Natural killer cell (primary cell): ENCODE measurements at places on chromosomes 2 and 18. TPM values are rescaled to one million over a fixed set of nuclear protein-coding genes. Genes with fewer than 3 reads are reported as not detected.

GRCh38 chr18:55544014-55544413, 44.0 kb downstream of the TCF4 start:
- no peak overlapping the region for H3K27ac ChIP-seq
- DNase-seq: no peak
- no peaks in the 10 kb centered on the region for H3K36me3 ChIP-seq
- H3K4me3 ChIP-seq: no peak overlapping the region
- H3K27me3 ChIP-seq: no peaks in the 10 kb centered on the region
- H3K4me1 ChIP-seq: no peaks in the 10 kb centered on the region

- H3K4me1 ChIP-seq: peaks cover 33% of the 10 kb centered on the region
- H3K4me3 ChIP-seq: peak overlapping the region; percentile 39
- H3K36me3 ChIP-seq: no peaks in the 10 kb centered on the region
- H3K27me3 ChIP-seq: peaks cover 36% of the 10 kb centered on the region
- no peak for DNase-seq
- H3K27ac ChIP-seq: no peak overlapping the region
Measured at GRCh38 chr2:46296216-46296839, 879 bp upstream of the EPAS1 start.

- H3K27me3 ChIP-seq: no peaks in the 10 kb centered on the region
- no peak for DNase-seq
- peaks cover 16% of the 10 kb centered on the region for H3K4me1 ChIP-seq
- peak within 1 kb of the TSS; percentile 0 for H3K27ac ChIP-seq
- H3K36me3 ChIP-seq: no peaks in the 10 kb centered on the region
Measured at GRCh38 chr18:11981192-11981542, at the start of gene IMPA2. Gene IMPA2 (plus strand): TSS chr18:11981507. CDS start chr18:11981670, 163 bp downstream.

DNA sequence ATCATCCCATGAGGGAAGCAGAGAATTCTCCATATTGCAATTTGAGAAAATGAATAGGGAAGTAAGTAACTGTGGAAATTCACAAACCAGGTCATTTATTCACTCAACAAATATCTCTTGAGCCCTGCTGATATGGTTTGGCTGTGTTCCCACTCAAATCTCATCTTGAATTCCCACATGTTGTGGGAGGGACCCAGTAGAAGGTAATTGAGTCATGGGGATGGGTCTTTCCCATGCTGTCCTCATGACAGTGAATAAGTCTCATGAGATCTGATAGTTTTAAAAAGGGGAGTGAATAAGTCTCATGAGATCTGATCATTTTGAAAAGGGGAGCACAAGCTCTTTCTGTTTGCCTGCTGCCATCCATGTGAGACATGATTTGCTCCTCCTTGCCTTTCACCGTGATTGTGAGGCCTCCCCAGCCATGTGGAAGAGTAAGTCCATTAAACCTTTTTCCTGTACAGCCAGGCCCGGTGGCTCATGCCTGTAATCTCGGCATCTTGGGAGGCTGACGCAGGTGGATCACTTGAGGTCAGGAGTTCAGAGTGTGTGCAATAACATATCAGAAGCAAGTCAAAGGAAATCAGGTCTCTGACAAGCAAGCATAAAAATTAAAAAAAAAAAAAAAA, 193.2 kb downstream of the NDUFA10 start:
- no peaks in the 10 kb centered on the region for H3K27me3 ChIP-seq
- H3K27ac ChIP-seq: no peak overlapping the region
- no peak for DNase-seq
- no peak overlapping the region for H3K4me3 ChIP-seq
- H3K36me3 ChIP-seq: no peaks in the 10 kb centered on the region

DNA sequence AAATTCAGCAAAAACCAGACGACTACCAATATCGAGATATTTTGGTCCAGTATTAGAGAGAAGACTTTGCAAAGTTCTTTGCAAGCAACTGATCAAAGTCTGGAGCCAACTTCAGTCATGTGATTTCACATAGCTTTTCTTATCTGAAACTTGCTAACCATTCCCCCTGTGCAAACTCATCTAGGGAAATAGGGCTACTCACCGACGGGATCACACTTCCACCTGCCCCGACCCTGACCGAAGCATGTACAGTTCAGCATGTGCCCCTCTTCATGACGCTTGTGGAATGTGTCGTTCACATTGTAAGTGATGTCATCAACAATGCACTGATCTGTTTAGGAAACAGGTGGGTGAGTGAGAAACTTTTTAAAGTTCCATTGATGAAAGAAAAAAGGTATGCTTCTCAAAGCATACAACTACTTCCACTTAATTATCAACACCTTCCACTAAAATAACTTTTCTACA, 15.4 kb downstream of the FN1 start:
- no peak overlapping the region for H3K4me3 ChIP-seq
- no peaks in the 10 kb centered on the region for H3K4me1 ChIP-seq
- H3K36me3 ChIP-seq: no peaks in the 10 kb centered on the region
- DNase-seq: no peak
- H3K27ac ChIP-seq: no peak overlapping the region
- peaks cover 2% of the 10 kb centered on the region for H3K27me3 ChIP-seq

The AKAIN1 gene
- not detected for total RNA-seq

DNA sequence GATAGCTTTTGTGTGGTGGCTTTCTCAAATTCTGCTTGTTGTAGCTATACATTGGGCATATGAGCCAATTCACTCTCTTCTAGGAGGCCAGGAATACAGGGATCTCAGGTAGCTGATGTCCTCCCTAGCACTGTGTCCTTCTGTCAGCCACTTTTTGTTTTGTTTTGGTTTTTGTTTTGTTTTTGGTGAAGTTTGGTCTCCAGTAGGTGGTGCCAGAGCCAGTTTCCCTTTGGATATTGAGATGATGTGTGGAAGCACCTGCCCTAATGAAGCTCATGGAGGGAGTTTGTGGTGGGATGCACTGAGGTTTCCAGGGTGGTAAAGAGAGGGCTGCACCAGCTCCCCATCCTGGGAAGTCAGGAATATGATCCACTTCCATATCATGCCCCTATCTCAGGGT, 100.5 kb upstream of the VWC2L start:
- no peak overlapping the region for H3K27ac ChIP-seq
- no peak overlapping the region for H3K4me3 ChIP-seq
- H3K4me1 ChIP-seq: no peaks in the 10 kb centered on the region
- H3K36me3 ChIP-seq: no peaks in the 10 kb centered on the region
- H3K27me3 ChIP-seq: no peaks in the 10 kb centered on the region
- DNase-seq: no peak

DNA sequence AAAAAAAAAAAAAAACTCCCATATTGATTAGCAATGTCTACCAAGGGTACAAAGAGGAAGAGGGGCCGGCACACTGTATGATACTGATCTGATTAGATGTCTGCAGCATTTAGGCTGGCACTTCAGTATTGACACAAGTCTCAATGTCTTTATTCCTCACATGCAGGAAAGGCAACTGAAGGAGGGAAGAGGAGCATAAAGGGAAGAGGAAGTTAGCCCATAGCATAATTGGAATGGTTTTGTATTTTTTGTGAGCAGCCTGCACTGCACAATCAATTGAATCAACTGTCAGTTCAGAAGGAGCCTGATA, 79.0 kb downstream of the DNER start:
- no peak overlapping the region for H3K4me3 ChIP-seq
- H3K4me1 ChIP-seq: no peaks in the 10 kb centered on the region
- no peaks in the 10 kb centered on the region for H3K27me3 ChIP-seq
- H3K27ac ChIP-seq: no peak overlapping the region

The IGFBP5 gene
- total RNA-seq: not detected

DNA sequence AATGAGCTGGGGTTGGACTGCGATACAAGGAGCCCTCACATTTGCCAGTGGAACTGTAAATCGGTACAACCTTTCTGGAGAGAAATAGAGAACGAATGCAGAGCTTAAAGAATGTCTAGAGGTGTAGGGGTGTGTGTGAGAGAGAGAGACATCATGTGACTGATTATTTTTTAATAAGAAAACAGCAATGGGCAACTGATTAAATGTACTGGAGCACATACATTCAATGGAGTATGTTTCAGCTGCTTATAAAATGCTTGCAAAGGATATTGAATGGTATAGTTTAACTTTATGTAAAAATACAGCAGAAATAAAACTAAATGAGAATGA, 391 bp upstream of the TMEM17 start:
- no peak for DNase-seq
- H3K27ac ChIP-seq: no peak overlapping the region
- no peaks in the 10 kb centered on the region for H3K27me3 ChIP-seq
- peak overlapping the region; percentile 6 for H3K4me3 ChIP-seq
- no peaks in the 10 kb centered on the region for H3K36me3 ChIP-seq

DNA sequence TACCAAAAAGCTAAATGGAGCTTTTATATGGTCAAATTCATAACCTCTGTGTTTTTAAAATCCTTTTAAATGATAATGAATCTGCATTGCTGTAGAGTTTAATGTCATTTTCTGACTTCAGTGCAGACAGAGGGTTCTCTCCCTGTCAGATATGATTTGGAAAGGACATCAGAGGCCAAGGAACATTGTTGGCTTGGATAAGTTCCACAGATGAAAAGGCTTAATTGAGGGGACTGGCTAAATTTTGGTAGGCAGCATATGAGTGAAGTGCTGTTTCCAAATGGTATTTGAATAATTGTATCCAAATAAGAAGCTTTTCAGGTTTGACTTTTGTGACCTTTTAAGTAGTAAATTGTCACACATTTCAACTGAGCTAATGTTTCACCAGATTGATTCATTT, 124.6 kb upstream of the KCNH7 start:
- no peaks in the 10 kb centered on the region for H3K4me1 ChIP-seq
- no peak overlapping the region for H3K27ac ChIP-seq
- no peaks in the 10 kb centered on the region for H3K36me3 ChIP-seq
- DNase-seq: no peak
- no peak overlapping the region for H3K4me3 ChIP-seq
- no peaks in the 10 kb centered on the region for H3K27me3 ChIP-seq

The MC5R gene
- not detected for total RNA-seq

DNA sequence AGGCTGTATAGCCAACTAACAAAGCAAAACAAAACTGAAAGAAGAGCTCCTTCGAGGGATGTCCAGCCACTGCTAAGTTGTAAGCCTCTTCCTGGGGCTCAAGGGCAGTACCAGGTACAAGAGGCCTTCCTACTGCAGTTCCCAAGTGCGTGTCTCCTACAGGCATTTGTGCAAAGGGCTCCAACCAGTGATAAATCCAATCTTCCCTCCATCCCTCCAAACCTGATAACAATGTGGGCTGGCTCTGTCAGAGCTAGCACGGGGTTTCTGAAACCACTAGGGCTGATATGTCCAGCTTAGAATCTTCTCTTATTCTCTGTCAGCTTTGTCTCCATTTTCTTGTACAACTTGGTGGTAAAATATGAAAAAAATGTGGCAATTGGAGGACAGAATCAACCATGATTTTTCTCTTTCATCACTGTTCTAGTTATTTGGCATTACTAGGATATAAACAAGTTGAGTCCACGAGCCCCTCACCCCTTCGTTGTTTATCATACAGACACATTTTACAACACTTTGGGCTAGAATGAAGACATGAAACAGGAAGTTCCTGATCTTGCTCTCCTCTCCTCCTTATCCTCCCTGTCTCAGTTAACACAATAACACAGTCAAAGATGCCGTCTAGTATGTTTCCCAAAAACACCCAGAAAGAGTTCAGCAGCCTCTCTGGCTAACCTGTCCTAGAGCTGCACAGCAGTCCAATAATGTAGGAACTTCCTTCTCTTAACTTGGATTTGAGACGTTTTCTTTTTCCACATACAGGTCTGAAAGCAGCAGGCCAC, 35.4 kb upstream of the WIPF1 start:
- peak; percentile 61 for DNase-seq
- H3K4me3 ChIP-seq: peak overlapping the region; percentile 65
- peaks cover 24% of the 10 kb centered on the region for H3K36me3 ChIP-seq
- H3K27ac ChIP-seq: peak overlapping the region; percentile 83
- H3K4me1 ChIP-seq: peaks cover 30% of the 10 kb centered on the region
- no peaks in the 10 kb centered on the region for H3K27me3 ChIP-seq

DNA sequence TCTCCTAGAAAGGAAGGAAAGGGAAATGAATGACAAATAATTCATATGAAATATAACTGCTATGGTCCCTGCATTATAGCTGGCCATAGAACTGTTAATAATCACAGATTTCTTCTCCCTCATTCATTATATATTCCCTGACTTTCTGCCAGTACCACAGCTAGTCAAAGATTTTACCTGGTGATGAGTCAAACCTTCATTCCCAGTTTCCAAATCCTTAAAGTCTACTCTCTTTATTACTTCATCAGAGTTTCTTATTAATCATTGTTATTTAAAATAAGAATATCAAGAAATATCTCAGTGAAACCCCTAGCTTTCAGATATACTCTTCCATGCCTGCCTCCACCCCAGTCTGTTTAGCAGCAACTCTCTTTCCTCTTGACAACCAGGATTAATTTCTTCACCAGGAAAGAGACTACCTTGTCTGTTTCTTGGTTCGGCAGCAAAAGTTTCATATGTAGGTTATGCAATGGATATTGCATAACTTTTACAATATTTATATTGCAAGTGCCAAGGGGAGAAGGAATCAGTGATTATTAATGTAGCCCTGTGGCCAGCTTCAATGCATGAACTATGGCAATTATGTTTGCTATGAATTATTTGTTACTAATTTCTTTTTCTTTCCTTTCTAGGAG, 533.8 kb downstream of the FBXO15 start:
- no peaks in the 10 kb centered on the region for H3K4me1 ChIP-seq
- H3K27ac ChIP-seq: no peak overlapping the region
- H3K36me3 ChIP-seq: no peaks in the 10 kb centered on the region
- DNase-seq: no peak
- H3K4me3 ChIP-seq: no peak overlapping the region
- H3K27me3 ChIP-seq: no peaks in the 10 kb centered on the region

The ICA1L gene
- total RNA-seq: 10.4 TPM

The REG1B gene
- not detected for total RNA-seq

The IL1R2 gene
- total RNA-seq: 5.7 TPM

DNA sequence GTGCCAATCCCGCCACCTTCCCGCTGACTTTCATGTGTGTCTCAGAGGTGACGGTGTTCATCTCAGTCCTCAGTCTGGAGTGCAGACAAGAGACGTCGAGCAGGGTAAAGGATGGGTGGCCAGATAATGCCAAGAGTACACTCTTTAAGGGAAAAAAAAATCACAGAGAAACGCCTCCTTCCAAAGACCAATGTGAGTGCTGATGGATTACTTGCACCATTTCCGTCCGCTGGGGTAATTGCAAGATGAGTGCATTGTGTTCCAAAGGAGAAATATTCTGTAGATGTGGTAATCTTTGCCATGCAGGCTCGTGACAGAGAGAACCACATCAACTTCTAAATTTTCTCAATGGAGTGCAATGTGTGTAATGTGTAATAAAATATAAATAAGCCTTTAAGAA, 81.0 kb downstream of the KLHL29 start:
- no peaks in the 10 kb centered on the region for H3K27me3 ChIP-seq
- no peak overlapping the region for H3K27ac ChIP-seq
- no peaks in the 10 kb centered on the region for H3K4me1 ChIP-seq
- no peak for DNase-seq
- H3K36me3 ChIP-seq: no peaks in the 10 kb centered on the region

The RNU2-63P gene
- 48.3 TPM for total RNA-seq

GRCh38 chr2:181393472-181393871, 63.7 kb upstream of the ITGA4 start:
- peak overlapping the region; percentile 99 for H3K27ac ChIP-seq
- peak; percentile 66 for DNase-seq
- no peaks in the 10 kb centered on the region for H3K27me3 ChIP-seq
- H3K4me1 ChIP-seq: peaks cover 8% of the 10 kb centered on the region

The ACVR2A gene
- total RNA-seq: 16.7 TPM

GRCh38 chr2:23637011-23637778, 252.2 kb downstream of the KLHL29 start:
- DNase-seq: no peak
- H3K27me3 ChIP-seq: no peaks in the 10 kb centered on the region
- H3K36me3 ChIP-seq: no peaks in the 10 kb centered on the region
- no peak overlapping the region for H3K4me3 ChIP-seq
- no peak overlapping the region for H3K27ac ChIP-seq

- no peaks in the 10 kb centered on the region for H3K36me3 ChIP-seq
- H3K4me3 ChIP-seq: no peak overlapping the region
Measured at GRCh38 chr2:130259594-130259993, 61.4 kb upstream of the TUBA3E start.

The IL36RN gene
- not detected for total RNA-seq
